Thoracic aorta (tissue), 2 donors: ENCODE measurements at places on chromosomes 2 and 18.

DNA sequence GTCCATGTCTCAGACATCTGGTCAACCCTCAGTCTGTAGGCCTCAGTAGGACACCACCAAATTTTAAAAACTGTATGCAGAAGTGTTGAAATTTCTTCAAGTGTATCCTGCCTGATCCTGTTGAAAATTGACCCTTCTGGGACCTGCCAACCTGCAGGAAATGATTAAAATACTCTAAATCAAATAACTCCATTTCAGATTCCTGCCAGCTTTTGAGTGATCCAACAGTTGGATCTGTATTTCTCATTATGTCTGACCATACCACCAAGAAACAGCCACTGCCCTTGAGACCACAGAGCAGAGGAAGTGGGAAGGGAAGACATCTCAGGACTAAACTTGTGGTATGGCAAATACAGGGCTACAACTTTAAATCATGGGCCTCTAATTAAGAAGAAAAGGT is 113.4 kb downstream of the ANTXR1 start:
- DNase-seq = no peak

DNA sequence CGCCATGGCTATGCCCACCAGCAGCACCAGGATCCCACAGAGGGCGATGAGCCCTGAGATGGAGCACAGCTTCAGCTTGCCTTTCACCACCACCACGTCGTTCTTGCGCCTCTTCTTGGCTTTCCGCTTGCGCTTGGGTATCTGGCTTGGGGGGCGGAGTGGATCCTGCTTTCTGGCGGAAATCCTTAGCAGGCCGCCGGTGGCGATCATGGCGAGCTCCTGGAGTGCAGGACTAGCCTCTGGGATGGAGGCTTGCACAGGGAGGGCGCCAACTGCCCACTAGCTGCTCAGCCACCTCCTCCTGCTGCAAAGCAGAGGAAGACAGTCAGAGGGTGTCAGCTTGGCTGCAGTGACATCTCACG is 3.5 kb downstream of the TMEM200C start:
- no peak for DNase-seq

DNA sequence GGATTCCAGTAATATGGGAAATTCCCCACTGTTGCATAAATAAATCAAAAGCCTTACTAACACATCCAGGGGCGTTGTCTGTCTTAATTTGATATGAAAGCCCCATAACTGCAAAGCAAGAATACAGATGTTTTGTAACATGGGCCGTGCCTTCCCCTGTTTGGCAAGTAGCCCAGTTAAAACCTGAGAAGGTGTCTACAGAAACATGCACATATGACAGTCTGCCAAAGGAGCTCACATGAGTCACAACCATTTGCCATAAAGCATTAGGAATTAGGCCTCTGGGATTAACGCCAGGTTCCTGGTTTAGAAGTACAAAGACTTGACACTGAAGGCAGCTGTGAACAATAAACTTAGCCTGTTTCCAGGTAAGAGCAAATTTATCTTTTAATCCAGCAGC is 43.1 kb upstream of the LONRF2 start:
- no peak for DNase-seq

DNA sequence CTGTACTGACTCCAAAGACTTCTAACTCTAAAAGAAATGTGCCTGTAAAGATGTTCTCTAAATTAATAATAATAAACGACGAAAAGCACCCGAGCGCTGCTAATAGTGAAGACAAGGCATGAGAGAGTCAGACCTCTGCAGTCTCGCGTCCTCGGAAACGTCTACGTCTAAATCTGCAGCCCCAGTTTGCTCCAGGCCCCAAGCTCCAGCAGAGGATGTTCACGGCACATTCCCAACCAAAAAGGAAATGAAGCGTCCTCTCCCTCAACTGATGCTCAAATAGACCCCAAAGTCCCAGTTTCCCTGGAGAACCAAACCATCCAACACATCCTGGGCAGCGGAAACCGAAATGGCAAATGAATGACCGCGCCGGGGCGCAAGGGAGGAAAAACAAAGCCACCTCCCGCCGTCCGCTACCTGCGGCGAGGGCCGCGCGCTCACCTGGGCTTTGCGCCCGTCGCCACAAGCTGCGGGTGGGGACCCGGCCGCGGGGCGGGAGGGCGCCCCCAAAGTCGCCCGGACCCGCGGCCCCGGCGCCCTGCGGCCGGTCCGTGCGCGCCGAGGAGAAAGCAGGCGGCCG is 47.1 kb upstream of the CCDC150 start:
- DNase-seq = no peak
